ENCODE measurements at places on chromosomes 7 and 10.

GRCh38 chr10:5987747-5988146 is 10.4 kb upstream of the IL15RA start:
- DNase-seq = no peak

- DNase-seq = peak; percentile 62
Observed at GRCh38 chr7:107564553-107565298, 955 bp downstream of the DUS4L start.

DNA sequence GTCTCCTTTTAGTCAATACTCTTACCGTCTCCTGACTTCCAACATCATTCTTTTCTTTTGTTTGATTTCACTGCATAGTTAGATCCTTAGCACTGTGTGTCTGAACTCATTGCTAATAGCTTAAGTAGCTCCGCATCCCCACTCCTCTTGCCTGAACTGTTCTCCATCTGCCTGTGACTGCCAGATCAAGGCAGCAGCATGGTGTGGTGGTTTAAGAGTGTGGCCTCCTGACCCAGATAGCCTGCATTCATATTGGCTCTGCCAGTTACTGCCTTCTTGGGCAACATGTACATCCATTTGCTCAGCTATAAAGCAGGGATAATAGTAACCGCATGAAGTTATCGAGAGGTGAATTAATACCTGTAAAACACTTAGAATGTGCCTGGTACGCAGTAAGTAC is 50.8 kb downstream of the SUFU start:
- DNase-seq = no peak

DNA sequence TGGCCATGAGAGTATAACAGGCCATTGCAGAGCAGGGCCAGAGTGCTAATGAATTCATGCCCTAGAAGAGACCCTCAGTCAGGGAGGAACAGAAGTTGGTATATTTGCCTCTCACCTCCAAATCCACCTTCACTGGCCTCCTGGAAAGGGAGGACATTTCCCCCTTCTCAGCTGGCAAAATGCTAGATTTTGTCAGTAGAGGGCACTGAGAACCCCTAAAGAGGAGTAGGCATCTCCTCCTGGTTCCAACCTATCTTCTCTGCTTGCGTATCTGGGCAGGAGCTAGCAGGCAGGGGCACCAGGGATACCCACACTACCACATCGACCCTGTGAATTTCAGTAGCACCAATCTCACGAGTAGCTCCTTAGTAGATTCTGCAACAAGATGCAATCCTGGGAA is 79.8 kb upstream of the GHITM start:
- no peak for DNase-seq

- no peak for DNase-seq
Observed at GRCh38 chr7:92150450-92151017, 16.3 kb upstream of the CYP51A1 start.

DNA sequence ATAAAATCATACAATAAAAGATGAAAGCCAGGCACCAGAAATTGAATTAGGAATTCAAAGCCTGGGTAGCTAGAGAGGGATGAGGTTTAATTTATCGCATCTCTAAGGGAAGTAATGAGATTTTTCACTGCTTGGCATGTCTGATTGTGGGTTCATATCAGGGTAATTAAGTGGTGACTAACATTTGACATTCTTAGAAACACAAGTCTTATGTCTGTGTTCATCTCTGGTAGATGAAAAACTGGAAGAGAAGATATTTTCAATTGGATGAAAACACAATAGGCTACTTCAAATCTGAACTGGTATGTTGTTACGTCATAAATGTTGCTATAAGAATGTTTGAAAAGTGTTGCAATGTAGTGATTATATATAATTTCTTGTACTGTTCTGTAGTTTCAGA is 36.8 kb upstream of the ARMS2 start:
- no peak for DNase-seq

DNA sequence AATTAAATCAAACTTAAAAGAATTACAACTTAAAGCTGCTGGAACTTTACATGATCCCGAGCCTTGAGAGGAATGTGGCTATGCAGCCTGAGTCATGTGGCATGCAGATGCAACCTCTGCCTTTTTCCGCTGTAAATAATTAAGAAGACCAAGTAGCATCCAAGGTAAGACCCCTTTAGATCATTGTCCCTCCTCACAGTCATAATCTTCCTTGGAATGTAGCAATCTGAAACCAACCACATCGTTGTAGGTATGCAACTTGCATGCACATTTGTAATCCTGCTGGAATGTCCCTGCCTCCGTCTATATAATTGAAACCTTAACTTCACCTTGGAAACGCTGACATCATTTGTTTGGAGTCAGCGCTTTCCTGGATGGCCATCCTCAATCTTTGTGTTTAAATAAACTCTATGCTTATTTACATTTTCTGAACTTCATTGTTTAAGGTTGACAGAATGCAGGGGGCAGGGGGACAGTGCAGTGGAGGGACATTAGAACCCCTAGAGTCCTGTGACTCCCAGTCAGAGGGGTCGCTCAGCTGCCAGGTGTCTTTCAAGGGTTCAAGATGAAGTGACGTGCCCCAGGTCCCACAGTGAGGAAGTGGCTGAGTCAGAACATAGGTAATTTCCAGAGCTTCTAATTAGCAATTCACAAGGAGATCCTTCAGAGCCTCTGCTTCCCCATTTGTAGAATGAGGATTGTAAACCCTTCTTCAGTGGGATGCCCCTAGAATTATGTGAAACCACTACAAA is 110.7 kb downstream of the RALA start:
- peak; percentile 97 for DNase-seq

- no peak for DNase-seq
Observed at GRCh38 chr10:97135464-97135863, 50.3 kb downstream of the SLIT1 start.

GRCh38 chr7:110407242-110407641 is 683.7 kb upstream of the LRRN3 start:
- no peak for DNase-seq

GRCh38 chr7:81162771-81163525 is 244.1 kb upstream of the SEMA3C start:
- no peak for DNase-seq

GRCh38 chr7:2819954-2820397 is 24.1 kb downstream of the GNA12 start:
- no peak for DNase-seq

GRCh38 chr10:130108934-130109604 is 1.6 kb downstream of the C10orf143 start:
- no peak for DNase-seq

DNA sequence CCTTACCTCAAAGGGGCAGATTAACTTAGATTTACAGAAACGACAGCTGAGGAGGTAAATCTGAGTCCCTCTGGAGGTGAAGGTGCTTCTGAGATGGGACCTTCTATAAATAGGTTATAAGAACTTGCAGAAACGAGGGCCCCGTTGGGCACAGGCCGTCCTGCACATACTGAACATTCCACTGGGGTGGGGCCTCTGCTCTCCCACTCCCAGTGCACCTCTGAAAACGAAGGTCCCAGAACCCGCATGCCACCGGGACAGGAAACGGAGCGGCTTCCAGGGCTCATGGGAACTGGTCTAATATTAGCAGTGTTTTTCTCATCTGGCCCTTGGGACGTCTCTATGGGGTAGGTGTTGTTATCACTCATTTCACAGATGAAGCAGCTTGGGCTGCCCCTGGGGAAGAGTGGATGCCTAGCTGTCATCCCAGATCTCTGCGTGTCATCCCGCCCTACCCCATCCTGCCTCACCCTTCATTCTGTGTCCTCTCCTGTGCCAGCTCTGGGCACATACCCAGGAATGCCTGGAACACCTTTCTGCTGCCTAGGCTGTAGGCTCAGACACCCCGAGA is 19.6 kb downstream of the C10orf62 start:
- no peak for DNase-seq

DNA sequence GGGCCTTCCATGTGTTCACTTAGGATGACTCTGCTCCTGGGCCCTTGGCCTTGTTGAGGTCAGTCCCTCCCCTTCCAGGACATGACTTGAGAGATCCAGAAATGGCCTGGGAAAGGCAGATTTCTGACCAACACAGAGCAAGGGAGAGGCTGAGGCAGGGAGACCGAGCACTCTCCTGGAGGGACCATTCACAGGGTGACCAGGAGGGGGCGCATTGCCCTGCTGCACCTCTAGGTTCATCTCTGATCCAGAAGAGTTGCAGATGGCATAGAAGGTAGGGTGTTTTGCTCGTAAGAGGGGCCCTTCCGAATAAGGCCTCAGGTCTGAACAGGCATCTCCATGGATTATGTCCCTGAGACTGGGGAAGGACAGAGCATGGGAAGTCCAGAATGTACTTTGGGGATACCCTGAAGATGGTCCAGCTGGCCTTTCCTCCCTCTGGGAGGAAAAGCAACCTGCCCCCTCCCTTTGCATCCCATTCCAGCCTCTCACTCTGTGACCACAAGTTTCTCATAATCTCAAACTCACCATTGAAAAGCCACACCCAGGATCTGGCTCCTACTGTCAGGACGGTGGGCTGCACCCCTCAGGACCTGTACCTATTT is 6.6 kb downstream of the DMBT1 start:
- no peak for DNase-seq

DNA sequence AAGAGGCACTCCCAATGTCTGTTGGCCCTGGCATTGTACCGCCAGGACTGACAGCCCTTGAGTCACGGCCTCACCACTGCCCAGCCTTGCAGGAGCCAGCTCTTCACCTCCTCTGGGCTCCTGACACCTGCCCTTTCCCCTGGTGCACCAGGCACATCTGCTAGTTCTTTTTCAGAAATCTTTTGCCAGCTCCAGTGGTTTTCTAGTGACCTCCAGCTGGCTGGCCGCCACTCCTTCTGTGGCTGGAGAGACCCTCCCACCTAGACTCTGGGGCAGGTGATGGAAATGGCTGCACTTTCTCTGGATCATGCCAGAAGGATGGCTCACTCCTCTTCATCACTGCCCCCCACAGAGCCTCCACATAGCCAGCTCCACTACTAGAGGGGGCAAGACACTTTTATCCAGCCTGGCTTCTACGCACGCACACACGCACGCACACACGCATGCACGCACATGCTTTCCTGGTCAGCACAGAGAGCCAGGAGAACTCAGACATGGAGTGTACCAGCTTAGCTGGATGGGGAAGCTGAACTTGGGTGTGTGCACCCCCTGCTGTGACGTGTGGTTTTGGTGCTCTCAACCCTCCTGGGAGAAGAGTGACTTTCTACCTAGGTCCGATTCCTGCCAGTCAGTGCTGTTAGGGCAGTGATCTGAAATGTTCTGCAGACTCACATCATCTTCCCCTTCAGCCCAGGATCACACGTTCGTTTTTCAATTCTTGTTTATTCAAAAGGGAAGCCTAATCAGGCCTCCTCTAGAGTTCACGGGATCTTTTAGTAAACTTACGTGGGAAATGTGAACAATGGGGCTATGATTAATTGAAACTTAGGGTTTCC is 222.0 kb downstream of the PRPF18 start:
- no peak for DNase-seq

GRCh38 chr7:117830422-117830954 is 42.8 kb downstream of the CTTNBP2 start:
- no peak for DNase-seq

DNA sequence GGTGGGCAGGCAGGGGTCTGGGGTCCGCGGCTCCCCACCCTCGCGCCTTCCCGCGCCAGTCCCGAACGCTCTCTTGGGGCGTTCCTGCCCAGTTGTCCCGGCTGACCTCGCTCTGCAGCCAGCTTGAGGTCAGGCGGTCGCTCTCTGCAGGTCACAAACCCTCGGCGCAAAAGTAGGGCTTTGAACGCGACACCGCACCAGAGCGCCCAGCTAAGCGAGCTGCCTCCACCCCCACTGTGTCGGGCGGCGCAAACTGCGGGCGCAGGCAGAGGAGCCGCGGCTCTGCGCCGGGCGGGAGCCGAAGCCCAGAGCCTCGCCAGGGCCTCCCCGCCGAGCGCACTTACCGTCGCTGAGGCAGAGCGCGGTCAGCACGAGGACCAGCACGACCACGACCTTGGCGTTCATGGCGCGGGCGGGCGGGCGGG is 284 bp downstream of the CXCL12 start:
- no peak for DNase-seq

- DNase-seq = no peak
Observed at GRCh38 chr10:3136763-3137611, 35.6 kb downstream of the PITRM1 start.

DNA sequence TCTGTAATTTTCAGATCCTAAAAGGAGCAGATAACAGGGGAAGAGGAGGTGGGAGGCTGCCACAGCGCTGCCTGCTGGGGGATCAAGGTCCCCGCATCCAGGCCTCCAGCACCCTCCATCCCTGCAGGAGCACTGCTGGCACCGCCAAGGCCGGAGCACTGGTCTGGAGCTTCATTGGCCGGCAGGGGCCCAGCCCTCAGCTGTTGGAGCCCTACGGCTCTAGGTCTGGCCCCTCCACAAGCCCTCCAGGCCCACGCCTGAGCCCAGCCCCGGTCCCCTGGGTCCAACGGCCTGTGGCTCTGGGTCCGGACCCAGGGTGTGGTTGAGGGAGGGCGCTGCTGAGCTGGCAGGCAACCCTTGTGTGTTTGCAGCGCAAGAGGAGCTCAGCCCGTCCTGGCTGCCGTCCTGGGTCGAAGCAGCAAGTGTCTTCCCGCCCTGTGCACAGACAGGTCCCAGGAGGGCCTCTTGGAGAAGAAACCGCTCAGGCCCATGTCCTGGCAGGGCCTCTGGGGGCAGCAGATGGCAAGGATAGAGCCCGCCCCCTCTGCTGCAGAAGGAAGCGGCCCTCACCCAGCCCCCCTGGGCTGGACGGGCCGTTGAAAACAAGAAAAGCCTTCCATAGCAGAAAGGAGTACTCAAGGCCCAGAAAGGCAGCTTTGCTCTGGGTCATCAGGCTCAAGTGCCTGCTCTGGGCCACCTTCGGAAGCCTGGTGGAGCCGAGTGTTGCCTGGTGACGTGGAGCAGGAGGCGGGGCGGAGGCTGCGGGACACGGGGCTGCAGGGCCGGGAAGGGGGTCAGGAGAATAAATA is 54.3 kb upstream of the TNRC18 start:
- no peak for DNase-seq

- DNase-seq = no peak
Observed at GRCh38 chr7:80272560-80273239, 138.1 kb downstream of the GNAI1 start.

DNA sequence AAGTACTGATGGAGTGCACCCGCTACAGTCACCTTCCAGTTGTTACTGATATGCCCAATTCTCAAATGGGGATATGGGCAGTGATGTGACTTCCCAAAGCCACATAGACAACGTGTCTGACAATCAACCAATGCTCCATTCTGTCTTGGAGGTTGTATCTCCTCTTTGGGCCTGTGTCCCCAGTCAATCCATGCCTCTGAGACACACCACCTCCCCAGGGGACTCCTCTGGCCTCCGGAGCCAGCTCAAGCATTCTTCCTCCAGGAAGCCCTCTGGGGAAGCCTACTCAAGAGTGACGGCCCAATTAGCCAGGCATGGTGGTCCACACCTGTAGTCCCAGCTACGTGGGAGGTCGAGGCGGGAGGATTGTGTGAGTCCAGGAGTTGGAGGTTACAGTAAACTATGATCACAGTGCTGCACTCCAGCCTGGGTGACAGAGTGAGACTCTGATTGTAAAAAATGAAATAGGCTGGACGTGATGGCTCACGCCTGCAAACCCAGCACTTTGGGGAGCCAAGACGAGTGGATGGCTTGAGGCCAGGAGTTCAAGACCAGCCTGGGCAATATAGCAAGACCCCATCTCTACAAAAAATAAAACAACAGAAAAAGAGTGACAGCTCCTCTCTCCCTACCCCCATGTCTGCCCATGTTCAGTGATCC is 99.5 kb upstream of the TNRC18 start:
- DNase-seq = no peak

Measured in HS-5 (cell line).